ENCODE measurements at places on chromosomes 6 and 20.

- DNase-seq, result no peak
Observed at GRCh38 chr20:50302341-50303057, 111.9 kb downstream of the CEBPB start.

DNA sequence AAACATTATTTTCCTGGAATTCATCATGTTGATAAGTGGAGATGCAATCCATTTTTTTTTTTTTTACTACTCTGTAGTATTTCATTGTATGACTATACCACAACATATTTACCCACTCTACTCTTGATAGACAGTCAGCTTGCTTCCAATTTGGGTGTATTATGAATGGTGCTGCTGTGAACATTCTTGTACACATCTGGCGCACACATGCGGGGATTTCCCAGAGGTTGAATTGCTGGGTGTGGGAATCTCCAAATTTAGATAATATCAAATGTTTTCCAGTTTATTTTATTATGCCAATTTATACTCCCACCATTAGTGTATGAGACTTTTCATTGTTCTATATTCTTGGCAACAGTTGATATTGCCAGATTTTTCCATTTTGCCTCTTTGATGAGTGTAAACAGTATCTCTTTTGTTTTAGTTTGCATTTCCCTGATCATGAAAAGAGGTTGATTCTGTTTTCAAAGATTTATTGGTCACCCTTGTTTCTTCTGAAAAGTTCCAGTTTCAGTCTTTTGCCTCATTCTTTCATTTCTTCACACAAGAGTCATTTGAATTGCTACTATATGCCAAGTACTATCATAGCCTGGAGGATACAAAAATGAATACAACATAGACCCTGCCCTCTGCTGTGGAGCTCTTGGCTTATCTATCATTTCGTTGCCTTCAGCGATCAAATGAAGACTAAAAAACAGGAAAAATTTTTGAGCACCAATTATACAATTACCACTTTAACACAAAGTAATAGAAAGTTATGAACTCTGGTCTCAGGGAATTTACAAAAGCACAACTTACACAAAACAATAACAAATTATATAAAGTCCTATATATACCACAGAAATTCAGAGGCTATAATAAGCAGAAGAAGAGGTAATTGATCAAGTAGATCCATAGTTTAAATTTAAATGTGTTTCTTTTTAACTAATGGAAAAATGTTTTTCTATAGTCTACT, 17.1 kb upstream of the NCOA7 start:
- no peak for DNase-seq

DNA sequence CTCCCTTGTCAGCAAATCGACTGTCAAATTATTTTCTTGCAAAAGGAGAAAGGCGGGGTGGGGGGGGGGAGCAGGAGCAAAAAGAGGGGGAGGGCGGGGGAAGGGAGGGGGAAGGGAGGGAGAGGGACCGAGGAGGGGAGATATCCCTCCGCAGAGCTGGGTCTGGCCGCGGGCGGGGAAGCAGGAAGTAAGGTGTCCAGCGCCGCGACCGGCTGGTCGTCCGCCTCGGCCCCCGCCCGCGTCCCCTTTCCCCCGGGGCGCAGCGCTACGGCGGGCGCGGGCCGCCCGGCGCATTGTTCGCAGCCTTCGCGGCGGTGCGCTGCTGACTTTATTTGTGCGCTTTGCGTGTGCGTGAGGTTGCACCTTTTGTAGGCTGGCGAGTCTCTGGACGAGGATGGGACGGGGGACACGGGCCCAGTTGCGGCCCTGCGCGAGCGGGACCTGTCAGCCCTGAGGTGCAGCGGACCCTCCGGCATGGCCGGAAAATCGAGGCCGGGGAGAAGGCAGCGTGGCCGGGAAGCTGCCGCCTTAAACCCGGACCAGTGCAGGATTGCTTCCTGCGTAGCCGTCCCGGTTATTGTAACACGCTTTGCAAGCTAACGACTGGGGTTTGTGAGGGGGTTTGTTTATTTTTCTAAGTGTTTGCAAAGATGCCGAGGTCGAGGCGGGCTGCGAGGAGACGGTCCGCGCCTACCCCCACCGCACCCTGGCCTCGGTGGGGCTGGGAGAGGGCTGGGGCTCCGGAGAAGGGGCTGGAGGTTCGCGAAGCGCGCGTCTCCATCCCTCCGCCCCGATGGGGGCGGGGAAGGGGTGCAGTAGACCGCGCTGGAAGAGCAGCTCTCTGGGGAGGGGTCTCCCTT, 675 bp upstream of the TRERF1 start:
- peak; percentile 83 for DNase-seq

DNA sequence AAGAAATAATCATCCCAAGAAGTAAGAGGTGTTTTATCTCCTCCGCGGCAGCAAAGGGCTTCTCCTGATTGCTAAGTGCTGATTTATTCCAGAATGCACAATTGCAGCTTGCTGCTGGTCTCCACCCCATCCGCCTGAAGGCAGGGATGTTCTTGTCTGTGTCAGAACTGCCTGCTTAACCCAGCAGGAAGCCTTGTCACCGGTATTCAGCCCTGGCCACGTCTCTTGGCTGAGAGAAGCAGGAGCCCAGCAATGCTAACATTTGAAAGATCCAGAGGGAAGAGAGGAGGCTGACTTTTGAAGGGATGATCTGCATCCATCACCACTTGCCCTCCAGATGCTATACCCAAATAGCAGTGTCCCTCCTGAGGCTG, 4.2 kb downstream of the SCML4 start:
- peak; percentile 41 for DNase-seq

DNA sequence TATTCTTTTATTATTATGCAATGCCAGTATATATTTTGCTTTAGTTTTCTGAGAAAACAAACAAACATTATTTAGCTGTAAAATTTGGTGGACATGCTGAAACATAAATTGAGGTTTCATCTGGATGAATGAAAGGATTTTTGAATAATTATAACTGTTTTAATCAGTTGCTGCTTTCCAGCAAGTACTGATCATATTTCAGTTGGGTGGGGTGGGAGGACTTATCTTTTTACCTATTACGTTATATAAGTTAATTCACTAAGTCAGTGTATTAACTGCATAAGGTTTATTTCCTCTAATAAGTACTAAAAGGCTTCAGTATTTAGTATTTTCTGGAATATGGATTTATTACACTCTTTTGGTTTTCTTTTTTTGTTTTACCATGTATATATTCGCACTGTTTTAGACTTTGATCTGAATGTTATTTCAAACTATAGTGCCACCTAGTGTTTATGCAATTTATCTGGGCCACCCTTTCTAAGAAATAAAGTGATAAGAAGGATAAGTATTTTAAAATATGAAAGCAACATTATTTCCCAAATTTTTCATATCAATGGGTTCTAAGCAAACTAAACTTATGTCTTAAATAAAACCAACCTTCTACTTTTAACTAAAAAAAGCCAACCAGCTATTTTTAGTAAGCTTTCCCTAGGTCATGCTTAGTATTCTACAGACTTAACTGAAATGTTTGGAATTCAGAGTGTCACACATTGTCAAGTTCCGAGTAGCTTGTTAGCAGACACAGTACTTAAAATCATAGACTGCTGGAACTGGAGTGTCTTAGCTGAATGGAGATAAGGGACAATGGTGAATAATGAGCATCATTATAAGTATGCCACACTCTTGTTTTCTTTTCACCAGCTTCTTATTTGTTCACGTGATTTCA, 105.4 kb upstream of the MCHR2 start:
- DNase-seq, result no peak

GRCh38 chr6:43621078-43621835, 7.8 kb downstream of the GTPBP2 start:
- no peak for DNase-seq

- peak; percentile 17 for DNase-seq
Observed at GRCh38 chr6:159212028-159212427, 42.8 kb downstream of the FNDC1 start.

- DNase-seq, result no peak
Observed at GRCh38 chr6:166667796-166668610, 41.0 kb upstream of the RPS6KA2 start.

DNA sequence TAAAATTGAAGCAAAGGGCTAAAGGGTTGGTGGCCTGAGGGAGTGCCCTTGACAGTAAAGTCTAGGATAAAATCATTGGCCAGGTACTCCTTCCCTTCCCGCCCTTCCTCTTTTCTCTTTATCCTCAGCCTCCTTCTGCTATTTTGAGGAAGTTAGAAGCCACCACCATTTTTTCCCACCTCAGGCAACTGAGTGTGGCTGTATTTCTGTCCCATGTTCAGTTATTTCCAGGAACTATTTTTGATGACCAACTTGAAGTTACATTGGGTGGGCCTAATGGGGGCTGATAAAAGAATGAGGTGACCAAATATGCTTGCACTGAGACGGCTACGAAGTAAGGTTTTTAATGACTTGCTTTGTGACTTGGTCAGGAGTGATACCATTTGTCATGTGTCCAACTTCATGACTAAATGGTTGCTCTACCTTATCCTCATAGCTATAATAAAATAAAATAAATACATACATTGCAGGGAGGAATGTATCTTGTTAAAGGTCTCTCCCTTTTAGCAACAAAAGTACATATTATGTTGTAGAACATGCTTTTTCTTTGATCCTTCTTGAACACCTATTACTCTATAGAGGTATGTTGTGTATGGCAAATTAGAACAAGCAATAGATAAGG, 12.0 kb downstream of the PTPN1 start:
- no peak for DNase-seq

- DNase-seq, result no peak
Observed at GRCh38 chr6:84260196-84260595, 32.8 kb upstream of the CEP162 start.

DNA sequence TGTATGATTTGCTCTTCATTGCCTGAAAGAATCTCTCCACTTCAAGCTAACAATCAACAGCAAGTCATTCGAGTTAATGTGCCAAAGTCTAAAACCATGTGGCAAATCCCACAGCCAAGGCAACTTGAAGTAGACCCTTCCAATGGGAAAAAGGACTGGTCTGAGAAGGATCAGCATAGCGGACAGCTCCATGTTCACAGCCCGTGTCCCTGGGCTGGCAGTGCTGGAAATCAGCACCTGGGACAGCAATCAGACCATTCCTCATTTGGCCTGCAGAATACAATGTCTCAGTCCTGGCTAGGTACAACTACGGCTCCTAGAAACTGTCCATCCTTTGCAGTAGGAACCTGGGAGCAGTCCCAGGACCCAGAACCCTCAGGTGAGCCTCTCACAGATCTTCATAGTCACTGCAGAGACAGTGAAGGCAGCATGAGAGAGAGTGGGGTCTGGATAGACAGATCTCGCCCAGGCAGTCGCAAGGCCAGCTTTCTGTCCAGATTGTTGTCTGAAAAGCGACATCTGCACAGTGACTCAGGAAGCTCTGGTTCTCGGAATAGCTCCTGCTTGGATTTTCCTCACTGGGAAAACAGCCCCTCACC, 1.1 kb downstream of the GJA10 start:
- DNase-seq, result no peak

GRCh38 chr6:42411406-42411805, 40.3 kb downstream of the TRERF1 start:
- no peak for DNase-seq

DNA sequence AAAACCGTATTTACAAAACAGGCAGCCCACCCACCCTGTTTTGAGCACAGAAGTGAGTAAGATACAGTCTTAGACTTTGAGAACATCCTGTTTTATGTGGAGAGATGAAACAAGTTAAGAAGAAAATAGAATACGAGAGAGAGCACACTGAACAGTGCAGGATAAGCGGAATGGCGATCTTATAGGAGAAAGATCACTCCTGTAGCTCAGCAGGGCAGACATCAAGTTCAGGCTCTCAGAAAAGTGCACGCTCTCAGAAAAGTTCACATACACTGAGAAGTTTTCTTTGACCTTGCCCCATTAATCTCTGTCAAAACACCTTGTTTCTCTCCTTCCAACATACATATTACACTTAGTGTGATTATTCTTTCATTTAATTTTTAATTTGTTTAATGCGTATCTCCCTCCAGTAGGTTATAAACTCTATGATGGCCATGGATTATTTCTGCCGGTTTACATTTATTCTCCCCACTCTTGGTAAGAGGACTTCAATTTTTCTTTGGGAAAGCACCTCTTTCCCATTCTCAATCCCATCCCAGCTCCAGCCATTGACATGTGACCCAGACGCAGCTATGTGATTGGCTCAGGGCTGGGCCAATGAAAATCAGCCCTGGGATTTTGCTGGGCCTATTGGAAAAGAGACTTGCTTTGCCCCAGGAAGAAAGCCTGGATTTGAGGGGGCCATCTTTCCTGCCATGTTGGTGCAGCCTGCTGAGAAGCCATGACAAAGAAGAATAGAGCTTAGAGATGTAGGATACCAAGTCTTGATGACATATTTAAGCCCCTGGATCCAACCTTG, 16.2 kb downstream of the KCNB1 start:
- DNase-seq, result no peak

GRCh38 chr6:136171231-136171630, 78.9 kb downstream of the MTFR2 start:
- no peak for DNase-seq

DNA sequence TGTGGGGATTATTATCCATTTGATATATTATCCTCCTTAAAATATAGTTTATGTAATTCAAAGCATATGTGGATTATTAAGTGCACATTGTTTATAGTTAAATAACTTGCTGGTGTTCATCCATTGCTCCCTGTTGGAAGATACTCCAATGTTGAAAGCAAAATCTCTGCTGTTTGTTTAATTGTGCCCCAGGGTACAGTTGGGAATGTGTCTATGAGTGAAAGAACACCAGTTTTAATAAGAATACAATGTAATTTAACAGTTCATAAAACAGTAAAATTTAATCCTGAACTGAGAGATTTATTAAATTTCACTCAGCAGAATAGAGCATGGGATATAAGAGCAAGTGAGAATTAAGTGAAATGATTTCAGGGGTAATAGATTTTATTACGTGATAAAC, 364.9 kb downstream of the GRIK2 start:
- no peak for DNase-seq

- DNase-seq, result no peak
Observed at GRCh38 chr6:37134396-37135191, 35.4 kb upstream of the PIM1 start.

GRCh38 chr6:13005994-13006393, 289.4 kb downstream of the PHACTR1 start:
- DNase-seq, result no peak

GRCh38 chr20:58611236-58612030, 39.6 kb upstream of the STX16 start:
- DNase-seq, result no peak

DNA sequence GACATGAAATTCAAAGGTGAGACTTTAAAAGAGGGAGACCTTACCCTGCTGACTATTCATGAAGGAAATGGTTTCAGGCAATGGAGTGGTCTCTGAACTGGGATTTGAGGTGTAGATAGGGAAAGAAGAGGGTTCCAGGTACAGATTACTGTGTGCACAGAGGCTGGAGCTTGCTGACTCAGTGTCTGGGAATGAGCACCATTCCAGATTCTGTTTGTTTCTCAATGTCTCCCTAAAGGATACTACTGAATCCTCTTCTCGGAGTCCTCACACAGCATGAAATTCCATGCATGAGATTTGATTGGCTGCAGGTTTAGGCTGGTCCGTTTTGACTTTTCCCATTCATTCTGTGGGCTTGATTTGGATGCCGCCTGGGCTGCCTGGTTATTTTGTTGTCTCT, 49.0 kb downstream of the PPP1R14C start:
- no peak for DNase-seq

- no peak for DNase-seq
Observed at GRCh38 chr6:53258774-53259155, 90.0 kb downstream of the ELOVL5 start.

Data from NCI-H1417 (cell line).